ENCODE measurements at places on chromosomes 3 and 15.

DNA sequence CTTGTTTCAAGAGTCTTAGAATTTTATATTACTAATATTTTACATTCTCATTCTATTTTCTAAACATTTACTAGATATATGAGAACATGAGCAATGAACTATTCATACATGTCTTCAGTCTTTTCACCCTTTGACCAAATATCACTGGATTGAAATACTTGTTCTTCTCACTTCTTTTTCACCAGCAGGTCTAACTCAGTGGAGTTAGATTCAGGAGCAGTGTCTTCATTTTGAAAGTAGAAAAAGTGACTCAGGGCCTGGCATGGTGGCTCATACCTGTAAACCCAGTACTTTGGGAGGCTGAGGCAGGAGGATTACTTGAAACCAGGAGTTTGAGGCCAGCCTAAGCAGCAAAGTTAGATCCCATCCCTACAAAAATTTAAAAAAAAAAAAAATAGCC is 70.8 kb downstream of the USP13 start:
- DNase-seq, result no peak

GRCh38 chr15:51319539-51319938 is 18.9 kb downstream of the CYP19A1 start:
- DNase-seq, result no peak

DNA sequence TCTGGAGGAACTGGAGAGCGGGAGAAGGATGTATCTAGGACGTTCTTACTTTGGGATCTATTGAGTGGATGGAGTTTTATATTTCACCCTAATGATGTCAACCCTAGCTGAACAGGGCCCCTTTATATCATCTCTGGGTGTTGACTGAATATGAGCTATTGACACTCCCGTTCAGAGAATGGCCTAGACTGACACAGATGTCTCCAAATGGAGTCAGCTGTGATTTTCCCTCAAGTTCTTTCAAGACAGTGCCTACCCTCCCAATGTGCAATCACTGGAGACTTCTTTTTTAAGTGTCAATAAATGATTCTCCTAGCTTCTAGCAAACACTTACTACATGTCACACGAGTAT is 63.8 kb downstream of the FRMD4B start:
- no peak for DNase-seq

GRCh38 chr3:172279191-172279640 is 169.0 kb downstream of the GHSR start:
- DNase-seq, result no peak

DNA sequence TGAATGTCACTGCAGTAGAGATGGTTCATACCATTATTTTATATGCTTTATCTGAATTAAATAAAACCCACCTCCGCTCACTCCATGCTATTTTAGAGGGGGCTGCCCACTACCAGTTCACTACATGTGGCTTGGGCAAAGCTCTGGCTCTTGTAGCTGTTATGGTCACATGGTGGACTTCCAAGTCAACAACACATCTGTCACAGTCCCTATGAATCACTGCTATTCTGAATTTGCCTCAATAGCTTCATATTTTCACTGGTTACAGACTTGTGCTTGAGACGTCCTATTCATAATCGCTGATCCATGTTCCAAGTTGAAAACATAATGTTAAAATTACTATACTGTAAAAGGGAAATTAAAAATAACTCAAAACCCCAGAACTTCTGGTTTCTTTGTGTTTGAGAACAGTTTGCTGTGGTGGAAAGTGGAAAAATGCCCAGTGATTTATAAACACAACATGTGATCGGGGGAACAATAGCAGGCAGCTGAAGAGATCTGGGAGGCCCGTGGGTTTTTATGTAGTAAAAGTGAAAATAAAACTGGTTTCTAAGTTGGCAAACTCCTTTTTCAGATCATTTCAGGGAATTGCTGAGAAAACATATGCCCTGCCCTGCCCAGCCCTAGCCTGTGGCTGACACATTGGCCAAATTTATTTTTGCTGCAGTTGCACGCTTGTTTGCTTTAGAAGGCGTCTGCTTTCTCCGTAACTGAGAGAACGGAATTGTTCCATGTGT is 128.8 kb upstream of the PRR23C start:
- DNase-seq, result no peak

DNA sequence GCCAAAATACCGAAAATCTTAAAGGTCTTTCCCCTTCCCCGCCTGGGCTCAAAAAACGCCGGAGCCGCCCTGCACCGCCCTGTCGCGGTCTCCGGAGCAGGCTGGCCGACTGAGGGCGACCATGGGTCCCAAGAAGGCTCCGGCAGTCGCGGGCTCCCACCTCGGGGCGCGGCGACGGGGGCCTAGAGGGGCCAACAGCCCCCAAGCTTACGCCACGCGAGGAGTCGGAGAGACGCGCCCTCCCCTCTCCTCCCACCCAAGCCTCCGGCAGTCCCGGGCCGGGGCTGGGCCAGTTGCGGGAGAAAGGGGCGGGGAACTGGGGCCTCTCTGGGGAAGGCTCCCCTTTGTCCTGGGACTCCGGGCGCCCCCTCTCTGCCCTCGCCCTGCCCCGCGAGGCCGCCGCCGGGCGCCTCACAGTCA is 69.2 kb downstream of the GOLGA8B start:
- DNase-seq, result no peak

GRCh38 chr15:36550650-36551049 is 28.8 kb upstream of the CDIN1 start:
- DNase-seq, result no peak

DNA sequence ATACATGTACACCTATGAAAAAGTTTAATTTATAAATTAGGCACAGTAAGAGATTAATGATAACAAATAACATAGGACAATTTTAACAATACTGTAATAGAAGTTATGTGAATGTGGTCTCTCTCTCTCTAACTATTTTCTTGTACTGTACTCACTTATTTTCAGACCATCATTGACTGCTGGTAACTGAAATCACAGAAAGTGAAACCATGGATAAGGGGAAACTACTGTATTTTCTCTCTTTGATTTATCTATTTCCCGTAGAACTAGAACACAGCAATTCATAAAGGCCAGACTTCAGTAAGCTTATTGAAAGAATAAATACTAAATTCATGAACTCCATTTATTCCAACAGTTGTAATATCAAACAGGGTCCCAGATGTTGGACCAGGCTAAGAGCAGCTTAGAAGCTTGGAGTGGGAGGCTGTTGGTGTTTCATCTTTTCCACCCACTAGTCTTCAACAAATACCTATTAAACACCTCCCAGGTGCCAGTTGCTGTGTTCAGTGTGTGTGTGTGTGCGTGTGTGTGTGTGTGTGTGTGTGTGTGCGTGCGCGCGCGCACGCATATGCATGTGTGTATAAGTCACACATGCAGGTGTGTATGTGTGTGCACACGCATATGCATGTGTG is 235.4 kb downstream of the FOXP1 start:
- DNase-seq, result peak; percentile 31

GRCh38 chr3:13546667-13547171 is 2.2 kb upstream of the FBLN2 start:
- no peak for DNase-seq
